Amniotic stem cell (primary cell): ENCODE measurements at places on chromosomes 1 and 21.

DNA sequence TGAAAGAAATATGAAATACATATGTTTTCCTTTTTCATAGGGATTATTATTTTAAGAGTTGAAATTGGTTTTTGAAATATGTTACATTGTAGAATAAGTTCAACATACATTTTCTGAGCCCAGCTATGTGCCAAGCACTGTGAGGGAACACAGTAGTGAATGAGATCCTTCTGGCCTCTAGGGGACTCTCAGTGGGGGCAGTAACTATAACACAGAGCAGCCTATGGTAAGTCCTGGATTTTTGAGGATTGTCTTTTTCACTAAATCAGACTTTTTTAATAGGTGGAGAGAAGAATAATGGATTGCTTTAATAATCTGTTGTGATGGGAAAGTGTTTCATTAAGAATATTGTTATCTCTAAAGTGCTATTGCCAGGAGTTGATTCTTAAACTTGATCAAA lies 2.4 kb downstream of the DNAJC6 start:
- DNase-seq, result no peak

- no peak for DNase-seq
Measured at GRCh38 chr21:16473988-16474387, 744.2 kb downstream of the USP25 start.

DNA sequence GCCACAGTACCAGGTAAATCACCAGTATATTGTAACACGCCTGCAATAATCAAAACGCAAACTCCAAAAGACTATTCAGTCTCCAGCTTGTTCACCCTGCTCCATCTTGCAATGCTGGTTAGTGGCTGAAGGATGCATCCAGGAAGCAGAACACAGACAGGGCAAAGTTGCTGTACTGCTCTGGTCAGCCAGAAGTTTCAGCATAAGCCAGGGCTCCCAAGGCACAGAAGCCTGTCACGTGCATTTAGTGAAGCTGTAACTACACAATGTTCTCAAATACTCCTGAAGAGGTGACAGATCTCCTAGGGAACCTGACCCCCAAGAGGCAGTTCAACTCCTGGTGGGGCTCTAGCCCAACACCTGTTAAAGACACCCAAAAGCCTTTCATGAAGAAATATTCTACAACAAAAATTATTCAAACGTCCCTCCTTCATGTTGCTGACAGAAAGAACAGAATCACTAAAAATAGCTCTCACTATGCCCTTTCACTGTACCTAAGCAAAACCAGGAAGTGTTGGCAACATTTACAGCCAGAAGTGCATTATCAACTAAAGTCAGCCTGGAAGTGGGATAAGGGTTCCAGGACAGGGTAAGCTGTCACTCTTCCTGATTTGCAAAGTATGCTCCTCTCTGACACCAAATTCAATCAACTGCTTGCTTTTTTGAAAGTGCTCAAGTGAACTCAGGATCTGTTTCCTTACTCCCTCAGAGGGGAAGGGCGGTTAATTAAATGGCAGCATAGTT lies 52.1 kb downstream of the SLC35D1 start:
- DNase-seq, result no peak

DNA sequence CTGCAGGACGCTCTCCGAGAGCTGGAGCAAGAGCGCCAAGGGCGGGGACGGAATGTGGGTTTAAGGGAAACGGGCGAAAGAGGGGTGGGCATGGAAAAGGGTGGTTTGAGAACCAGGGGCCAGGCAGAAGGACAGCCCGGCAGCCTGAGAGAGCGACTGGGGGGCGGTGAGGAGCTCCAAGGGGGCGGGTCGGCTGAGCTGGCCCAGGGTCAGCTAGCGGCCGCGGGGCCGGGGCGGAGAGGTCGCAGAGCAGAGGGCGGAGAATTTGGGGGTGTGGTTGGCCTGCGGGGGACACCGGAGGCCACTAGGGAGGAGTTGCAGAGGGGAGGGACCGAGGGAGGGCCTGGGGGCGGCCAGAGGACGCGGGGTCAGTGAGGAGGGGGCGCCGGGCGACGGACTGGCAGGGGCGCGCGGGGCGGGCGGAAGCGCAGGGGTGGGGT lies 54.7 kb downstream of the NDUFS5 start:
- no peak for DNase-seq

- no peak for DNase-seq
Measured at GRCh38 chr21:43352568-43353281, 74.2 kb downstream of the SIK1 start.

GRCh38 chr1:71417421-71417820 lies 336.6 kb upstream of the ZRANB2 start:
- no peak for DNase-seq

DNA sequence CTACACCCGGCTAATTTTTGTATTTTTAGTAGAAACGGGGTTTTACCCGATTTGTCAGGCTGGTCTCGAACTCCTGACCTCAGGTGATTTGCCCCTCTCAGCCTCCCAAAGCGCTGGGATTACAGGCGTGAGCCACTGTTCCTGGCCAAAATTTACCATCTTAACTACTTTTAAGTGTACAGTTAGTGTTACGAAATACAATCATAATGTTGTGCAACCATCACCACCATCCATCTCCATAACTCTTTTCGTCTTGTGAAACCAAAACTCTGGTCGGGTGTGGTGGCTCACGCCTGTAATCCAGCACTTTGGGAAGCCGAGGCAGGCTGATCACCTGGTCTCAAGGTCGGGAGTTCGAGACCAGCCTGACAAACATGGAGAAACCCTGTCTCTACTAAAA lies 14.1 kb upstream of the ZBTB40 start:
- no peak for DNase-seq

- DNase-seq, result no peak
Measured at GRCh38 chr1:65421351-65422025, 1.0 kb downstream of the LEPR start.

GRCh38 chr1:26450908-26451307 lies 18.8 kb downstream of the DHDDS start:
- DNase-seq, result no peak

GRCh38 chr1:51794260-51794659 lies 84.3 kb downstream of the NRDC start:
- DNase-seq, result no peak

GRCh38 chr1:14479865-14480264 lies 118.6 kb upstream of the KAZN start:
- no peak for DNase-seq

GRCh38 chr1:65207317-65207716 lies 59.3 kb downstream of the AK4 start:
- DNase-seq, result no peak

DNA sequence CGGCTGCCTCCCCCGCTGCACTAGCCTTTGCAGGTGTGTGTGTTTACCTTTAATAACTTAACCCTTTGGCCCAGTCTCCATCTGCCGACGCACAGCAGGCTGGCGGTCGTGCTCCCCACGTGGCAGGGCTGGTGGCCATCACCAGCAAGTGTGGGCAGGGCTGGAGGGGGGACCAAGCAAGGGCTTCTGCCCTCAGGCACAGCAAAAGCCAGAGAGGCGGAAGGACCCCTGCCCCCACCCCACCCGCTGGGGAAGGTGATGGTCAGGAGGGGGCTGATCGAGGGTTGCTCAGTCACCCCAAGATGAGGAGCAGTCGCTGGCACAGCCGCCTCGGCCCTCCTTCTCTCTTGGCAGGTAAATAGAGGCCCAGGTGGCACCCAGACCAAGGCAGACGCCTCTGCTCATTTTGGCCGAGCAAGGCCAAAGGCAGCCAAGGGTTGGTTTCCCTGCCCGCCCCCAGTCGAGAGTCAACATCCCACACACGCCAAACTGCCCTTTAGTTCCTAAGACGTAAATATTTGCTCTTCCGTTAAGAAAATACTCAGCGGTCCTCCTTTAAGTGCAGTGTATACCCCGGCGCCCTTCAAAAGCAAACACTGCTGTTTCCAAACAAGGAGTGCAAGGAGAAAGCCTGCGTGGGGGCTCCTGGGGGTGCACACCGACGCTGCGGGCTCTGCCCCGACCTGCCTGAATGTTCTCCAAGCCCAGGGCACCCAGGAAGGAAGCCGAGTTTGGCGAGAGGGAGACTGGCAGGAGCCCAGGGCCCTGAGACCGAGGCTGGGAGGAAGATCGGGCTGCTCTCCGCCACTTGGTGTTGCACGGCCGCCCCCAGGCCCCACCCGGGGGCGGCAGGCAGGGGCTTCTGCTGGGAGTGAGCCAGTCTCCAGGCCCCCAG lies 82.7 kb downstream of the SIK1 start:
- DNase-seq, result no peak

DNA sequence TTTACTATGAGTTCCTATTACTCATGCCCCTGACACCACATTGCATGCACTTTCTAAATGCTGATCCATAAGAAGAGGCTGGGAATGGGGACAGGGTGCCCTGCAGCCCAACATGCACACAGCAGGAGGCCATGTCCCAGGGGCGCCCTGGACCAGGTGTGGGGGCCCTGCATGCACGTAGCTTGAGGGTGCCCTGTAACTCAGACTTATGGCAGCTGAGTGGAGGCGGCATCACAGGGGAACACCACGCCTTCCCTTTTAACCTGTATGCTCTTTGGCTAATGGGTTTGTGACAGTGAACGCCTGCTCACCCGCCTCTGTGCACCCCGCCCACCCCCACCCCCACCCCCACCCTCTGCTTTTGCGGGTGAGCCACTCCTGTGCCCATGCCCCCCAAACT lies 36.1 kb downstream of the SNAP47 start:
- DNase-seq, result no peak

DNA sequence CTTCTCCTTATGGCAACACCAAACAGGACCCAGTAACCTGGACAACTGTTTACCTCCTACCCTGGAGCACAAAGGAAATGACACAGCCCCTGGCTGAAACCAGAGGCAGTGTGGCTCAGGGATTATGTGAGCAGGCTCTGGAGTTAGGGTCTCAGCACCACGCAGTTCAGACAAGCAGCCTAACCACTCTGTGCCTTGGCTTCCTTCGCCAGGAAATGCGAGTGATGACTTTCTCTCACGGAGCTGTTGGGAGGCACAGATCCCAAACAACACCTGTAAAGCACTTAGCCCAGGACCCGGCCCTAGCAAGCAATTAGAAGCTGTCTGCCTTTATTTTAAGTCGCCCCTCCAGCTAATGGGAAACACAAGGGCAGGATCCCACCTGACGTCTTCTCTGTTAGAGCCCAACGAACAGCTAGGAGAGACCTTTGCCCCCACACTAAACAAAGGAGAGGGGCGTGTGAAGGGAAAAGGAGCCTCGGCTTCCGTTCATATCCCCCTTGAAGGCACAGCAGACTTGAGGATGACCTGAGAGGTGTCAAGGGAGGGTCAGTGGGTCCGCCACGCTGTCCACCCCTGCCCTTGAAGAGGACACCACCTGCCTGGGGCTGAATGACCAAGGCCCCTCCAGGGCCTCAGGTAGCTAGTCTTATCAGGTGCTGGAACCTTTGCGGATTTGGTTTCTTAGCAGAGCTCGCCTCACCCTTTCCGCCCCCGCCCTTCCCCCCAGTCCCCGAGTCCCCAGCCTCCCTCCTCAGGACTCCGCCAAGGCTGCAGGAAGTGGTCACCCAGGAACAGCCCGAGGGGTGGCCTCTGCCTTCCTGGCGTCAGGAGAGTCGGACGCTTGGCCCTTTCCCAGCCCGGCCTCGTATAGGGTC lies 860 bp downstream of the TMEM63A start:
- DNase-seq, result no peak

DNA sequence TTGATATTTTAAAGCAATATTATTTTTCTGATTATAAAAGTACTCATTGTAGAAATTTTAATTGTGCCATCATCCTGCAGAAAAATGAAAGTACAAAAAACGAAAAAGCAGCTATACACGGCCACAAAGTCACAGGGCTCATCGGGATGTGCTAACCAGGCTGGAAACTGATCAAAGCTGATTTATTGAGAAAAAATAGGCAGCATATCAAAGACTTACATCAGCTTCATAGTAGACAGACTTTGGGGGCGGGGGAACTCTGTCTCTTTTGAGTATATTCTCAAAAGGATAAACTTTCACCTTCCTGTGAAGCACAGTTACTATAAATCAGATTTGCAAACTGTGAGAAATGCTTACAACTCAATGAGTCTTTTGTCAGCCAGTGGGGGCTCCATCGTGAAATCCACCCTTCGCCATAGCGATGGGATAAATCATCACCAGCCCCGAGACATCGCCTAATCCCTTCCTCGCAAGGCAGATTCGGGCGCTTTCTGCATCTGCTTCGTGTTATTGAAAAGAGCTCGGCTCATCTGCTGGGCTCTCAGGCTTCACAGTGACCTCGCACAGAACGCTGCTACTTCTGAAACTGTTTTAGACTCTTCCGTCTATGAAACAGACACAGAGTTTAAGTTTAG lies 69.2 kb upstream of the ERG start:
- peak; percentile 36 for DNase-seq

- peak; percentile 77 for DNase-seq
Measured at GRCh38 chr1:150234566-150235293, 1.2 kb downstream of the ANP32E start.

- DNase-seq, result no peak
Measured at GRCh38 chr1:97599447-97599846, 321.4 kb downstream of the DPYD start.

DNA sequence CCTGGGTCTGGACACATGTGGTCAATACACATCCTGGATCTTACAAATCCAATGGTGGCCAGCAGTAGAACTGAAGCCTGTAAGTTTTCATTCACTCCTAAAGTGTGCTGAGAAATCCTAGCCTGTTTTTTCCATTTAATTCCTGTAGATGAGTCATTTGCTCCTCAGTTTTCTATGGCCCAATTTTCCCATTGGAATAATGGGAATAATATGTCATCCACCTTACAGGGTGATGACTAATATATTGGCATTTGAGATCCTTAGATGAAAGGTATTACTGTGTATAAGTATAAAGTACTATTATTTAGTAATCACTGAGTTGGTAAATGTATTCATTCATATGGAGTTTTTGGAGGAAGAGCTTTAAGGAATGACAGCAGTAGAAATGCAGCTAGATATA lies 89.7 kb upstream of the ADAR start:
- no peak for DNase-seq

- DNase-seq, result no peak
Measured at GRCh38 chr21:45248893-45249381, 38.8 kb downstream of the POFUT2 start.

- DNase-seq, result no peak
Measured at GRCh38 chr1:219081943-219082925, 91.4 kb upstream of the LYPLAL1 start.

- DNase-seq, result no peak
Measured at GRCh38 chr1:76059451-76059850, 15.1 kb upstream of the ST6GALNAC3 start.

GRCh38 chr1:90902672-90903071 lies 119.2 kb downstream of the ZNF644 start:
- no peak for DNase-seq

DNA sequence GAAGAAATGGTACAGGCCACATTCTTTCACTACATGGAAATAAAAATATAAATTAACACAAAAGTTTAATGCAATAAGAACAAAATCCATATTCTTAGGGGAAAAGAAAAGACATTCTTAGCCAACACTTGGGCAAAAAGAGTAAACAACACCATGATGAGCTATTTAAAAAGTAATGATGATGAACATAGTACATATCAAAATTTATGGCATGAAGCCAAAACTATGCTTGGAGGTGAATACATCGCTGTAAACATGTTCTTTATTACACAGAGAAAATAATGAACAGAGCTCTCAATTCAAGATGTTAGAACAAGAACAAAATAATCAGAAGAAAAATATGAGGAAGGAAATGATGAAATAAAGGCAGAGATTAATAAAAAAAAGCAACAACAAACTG lies 158.2 kb downstream of the ZSCAN20 start:
- DNase-seq, result no peak

- DNase-seq, result no peak
Measured at GRCh38 chr1:78005448-78005722, 646 bp downstream of the DNAJB4 start.
